ENCODE measurements at places on chromosomes 11 and 22.
A peak's percentile ranks its signal among the peaks of the same experiment; 100 is the strongest.

DNA sequence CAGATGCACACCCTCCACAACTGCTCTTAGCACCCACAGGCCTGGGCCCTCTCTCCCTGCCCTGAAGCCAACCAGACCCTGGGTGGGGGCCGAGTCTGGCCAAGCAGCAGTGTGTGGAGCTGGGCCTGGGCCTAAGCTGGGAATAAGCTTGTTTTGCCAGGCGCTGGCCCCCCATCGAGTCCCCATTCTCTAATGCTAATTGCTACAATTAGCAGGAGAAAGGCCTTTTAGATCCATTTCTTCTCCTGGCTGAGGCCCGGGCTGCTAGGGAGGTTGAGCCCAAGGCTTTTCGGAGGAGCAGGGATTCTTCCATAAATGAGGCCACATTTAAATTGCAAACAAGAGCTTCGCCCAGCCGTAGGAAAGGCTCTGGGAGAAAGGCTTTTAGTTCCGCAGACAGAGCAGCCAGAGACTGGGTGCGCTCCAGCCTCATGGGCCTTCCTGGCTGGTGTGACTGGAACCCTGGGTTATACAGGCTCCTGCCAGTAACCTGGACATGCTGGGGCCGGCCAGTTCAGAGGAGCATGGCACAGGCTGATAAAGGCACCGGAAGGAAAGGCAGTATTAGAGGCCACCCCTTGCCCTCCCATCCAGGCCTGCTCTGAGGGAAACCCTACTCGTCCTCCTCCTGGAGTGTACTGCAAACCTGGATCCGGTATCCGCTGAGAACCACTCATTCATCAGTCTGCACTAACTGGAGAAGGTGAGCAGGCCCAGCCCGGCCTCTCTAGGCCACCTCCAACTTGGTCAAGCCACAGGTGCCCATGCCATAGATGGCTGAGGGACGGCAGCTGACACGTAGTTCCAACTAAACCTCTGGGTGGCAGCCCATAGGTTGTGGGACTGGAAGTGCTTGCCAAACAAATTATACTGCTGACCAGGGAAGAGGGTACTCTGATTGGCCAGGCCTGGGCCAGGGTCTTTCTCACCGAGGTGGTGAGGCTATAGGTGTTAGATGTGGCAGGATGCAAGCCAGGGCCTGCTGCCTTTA, 6.2 kb downstream of the KCNQ1OT1 start:
- DNase-seq: no peak

- DNase-seq: peak; percentile 49
These were observed 655.9 kb upstream of the TENM4 start for GRCh38 chr11:80096736-80097135.

- DNase-seq: no peak
These were observed 165.2 kb downstream of the PGR start for GRCh38 chr11:100964435-100964834.

- no peak for DNase-seq
These were observed 130.1 kb upstream of the DDI1 start for GRCh38 chr11:103906291-103906867.

- DNase-seq: no peak
These were observed 64.7 kb upstream of the CCND1 start for GRCh38 chr11:69576069-69576782.

- no peak for DNase-seq
These were observed 528.4 kb downstream of the METTL15 start for GRCh38 chr11:28636566-28636965.

DNA sequence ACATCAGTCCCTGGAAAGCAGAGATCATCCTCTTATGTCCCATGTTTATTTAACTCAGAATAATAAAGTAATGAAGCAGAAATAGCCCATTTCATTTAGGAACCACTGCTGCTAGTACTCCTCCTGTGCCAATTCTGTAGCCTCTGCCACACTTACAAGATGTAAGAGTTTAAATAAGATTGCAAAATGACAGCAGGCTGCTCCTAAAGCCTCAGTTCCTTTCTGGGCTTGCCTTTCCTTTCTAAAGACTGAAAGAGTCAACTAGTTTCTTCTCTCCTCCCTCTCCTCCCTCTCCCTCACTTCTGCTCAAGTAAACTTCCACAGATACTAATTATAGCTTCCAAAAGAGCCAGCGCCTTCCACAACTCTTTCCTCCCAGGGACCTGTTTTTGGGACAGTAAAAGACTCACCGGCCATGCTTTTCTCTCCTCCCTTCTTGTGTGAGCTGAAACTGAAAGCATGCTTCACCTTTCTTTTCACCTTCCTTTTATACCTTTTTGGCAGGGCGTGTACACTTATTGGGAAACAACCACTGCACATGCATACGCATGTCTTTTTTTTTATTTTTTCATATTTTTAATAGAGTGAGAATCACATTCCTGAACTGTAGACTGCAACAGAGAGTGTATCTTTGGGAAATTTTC, 26.1 kb upstream of the CARD16 start:
- peak; percentile 58 for DNase-seq

GRCh38 chr22:22871536-22872278, 15.9 kb upstream of the IGLL5 start:
- no peak for DNase-seq

- no peak for DNase-seq
These were observed 10.1 kb downstream of the UBQLN3 start for GRCh38 chr11:5499671-5500070.

DNA sequence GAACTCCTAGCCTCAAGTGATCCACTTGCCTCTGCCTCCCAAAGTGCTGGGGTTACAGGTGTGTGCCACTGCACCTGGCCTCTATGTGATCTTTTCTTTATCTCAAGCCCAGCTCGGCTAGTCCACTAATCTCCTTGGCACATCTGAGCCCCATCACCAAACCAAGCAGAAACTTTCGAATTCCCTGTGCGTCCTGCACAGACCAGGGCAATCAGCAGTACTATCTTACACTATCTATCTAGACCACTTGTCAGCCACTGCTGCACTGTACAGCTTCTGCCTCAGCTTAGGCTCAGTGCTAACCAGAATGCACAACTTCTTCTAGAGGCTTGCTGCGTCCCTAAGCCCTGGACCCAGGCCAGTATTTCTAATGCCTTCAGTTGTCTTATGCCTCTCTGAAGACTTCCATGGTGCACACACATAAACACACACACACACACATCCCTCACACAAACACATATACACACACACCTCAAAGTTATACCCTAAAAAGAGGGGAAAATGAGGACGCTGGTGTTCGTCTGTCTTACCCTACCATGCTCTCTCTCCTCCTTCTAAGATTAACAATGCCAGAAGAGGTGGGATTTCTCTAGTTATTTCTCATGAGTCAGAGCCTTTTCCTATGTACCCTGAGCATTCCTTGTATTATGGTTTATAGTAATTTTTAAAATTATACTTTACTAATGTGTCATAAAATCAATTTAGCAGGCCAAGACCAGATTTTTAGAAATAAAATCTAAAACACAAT, 59.3 kb upstream of the FAM181B start:
- no peak for DNase-seq

DNA sequence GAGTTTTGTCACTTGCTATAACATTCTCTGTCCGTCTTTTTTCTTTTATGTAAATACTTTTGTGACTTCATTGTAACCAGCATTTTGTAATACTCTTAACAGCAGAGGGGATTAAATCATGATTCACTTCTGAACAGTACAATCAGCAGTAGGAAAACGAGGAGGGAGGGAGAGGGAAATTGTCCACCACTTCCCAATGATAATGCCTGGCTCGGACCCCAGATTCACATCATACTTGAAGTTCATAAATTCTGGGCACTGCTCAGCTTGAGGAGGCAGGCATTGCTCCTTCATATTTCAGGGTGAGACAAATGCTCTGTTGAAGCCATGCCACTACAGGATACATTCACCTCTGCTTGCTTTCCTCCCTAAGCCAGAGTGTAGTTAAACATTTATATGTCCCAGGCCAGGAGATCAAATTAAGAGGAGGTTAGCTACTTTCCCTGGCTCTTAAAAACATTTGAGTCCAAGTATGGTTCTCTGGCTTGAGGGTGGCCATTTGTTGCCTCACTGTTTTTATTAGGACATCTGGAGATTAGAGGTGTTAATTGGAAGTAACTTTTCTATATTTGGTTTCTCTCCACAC, 129.0 kb upstream of the LDLRAD3 start:
- DNase-seq: peak; percentile 23

DNA sequence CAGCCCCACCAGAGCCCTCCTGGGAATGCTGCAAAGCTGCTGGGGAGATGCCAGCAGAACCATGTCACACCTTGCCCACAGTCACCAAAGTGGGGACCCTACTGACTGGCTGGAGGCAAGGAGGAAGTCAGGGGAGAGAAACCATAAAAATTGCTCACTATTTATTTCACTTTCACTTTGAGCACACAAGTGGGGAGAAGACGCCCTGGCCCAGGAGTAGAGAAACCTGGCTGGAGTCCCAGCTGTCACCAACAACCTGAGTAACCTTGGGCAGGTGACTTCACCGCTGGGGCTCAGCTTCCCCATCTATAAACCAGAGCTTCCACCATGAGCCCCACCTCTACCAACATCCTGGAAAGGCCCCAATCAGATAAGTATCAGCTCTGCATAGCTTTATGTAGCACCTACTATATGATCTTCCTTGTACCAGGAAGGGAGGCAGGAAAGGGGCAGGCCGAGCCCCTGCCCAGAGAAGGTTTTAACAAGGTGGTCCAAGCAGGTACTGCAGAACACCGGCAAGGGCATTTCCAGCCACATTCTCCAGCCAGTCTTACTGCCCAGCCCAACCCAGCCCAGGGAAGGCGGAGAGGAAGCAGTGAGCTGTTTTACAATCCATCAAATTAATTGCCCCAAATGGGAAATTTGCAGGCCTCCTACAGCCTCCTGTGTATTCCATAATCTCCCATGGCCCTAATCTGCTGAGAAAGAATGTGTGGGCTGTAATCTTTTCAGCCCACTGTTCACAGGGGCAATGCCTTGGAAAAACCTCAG, 27.6 kb downstream of the PLEKHA7 start:
- DNase-seq: no peak

DNA sequence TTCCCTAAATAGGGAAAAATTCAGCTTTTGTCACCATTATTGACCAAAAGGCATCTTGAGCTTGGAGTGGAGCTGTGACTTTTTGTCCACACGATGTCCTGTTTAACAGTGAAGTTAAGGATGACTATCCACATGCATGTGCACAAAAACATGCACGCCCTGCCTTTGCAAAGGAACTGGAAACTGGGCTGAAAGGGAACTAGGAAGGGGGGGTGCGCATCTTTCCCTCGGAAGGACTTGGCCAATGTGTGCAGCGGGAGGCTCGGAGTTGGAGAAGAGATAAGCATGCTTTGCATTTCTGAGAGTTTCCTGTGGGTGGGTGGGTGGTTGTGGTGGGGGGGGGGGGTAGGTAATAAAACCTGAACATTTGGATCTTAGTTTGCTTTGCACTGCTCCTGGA, 411 bp upstream of the KIRREL3 start:
- DNase-seq: no peak

DNA sequence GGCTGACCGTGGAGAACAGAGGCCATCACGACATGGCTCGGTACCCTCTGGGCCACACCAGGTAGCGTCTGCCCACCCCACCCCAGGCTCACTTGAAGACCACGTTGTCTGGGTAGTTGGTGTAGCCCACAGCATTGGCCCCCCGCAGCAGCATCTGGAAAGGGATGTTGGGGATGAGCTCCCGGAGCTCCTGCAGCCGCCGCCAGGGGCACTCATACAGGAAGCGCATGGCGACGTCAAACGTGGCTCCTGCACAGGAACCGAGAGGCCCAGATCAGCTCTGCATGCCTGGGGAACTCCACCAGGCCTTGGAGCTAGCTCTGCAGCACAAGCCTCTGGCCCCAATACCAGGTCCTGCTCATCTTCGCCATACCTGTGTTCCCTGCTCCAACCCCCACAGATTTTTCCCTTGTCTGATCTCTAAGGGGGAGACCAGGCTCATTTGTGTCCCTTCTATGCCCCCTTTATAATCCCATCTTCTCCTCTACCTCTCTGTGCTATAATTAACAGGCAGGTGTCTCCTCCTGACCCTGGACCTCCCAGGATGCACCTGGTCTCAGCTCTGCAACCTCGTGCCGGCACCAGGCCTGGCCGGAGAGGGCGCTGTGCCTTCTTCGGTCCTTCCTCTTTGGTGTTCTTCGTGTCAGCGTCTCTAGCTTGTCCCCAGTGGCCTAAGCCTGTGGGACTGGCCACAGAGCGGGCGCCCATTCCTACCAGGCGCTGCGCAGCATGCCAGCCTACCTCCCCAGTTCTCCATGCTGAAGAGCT, 5.0 kb upstream of the LRFN4 start:
- DNase-seq: no peak

DNA sequence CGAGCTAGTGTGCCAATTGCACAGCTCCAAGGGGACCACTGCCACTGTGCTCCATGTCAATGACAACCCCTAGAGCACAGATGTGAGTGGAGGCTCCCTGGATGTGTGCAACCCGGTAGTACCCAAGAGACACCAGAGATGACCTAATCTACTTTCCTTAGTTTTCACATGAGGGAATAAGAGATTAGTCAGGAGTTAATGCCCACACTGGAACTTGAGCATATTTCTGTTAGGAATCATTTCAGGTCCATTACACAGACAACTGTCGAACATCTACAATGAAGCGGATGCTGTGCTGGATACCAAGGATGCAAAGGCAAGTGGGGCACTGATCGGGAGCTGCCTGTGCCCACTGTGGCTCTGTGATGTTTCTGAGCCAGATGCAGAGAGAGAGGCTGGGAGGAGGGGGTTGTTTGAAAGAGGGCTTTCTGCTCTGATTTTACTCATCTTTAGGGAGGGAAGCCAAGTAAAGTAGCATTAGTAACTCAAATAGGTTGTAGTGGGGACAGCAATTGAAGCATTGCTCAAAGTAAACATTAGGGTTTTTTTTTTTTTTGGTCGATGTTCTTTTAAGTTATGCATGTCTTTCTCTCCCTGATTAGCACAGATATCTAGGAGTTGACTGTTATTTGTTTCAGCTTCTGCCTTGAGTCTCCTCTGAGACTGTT, 82.5 kb upstream of the SORL1-AS1 start:
- DNase-seq: peak; percentile 65

DNA sequence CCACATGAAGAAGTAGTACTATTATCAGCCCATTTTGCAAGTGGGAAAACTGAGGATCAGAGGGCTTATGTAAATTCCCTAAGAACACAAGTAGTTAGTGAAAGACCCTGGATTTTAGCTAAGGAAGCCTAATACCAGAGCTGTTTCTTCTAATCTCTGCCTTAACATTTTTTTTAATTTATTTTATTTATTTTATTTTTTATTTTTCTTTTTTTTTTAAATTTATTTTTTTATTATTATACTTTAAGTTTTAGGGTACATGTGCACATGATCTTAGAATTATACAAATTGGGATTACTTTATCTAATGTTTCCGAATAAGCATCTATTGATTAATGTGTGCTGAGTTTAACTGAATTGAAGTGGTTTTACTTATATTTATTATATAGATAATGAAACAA, 1015.3 kb downstream of the LRRC4C start:
- DNase-seq: no peak

All from epithelial cell of esophagus (primary cell).